IPS DF 19.7 (cell line): ENCODE measurements at places on chromosomes 11 and 22.

DNA sequence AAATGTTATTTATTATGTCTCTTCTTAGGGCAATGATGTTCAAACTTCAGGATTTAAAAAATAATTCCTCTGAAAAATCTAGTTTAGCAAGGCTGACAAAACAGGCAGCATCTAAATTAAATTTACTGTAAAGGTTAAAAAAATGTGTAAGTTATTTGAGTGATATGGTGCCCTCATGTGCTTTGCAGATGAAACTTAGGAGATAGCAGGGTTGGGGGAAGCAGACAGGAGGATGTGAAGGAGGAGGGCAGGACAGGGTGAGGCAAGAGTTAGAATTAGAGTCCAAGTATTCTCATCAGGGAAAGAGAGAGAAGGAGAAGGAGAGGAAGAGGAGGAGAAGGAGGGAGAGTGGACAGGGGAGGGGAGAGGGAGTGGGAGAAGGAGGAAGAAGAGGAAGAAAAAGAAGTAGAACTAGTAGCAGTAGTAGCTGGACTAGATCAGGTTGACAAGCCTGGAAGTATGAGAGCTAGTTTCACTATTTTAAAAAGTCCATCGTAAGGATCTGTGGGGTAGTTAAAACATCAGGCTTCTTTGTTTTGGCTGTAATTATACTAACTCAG lies 141.2 kb upstream of the SESN3 start:
- no peak for DNase-seq

GRCh38 chr11:12144330-12145174 lies 34.2 kb downstream of the MICAL2 start:
- DNase-seq, result no peak

GRCh38 chr11:66915866-66916265 lies 42.3 kb downstream of the PC start:
- DNase-seq, result no peak

DNA sequence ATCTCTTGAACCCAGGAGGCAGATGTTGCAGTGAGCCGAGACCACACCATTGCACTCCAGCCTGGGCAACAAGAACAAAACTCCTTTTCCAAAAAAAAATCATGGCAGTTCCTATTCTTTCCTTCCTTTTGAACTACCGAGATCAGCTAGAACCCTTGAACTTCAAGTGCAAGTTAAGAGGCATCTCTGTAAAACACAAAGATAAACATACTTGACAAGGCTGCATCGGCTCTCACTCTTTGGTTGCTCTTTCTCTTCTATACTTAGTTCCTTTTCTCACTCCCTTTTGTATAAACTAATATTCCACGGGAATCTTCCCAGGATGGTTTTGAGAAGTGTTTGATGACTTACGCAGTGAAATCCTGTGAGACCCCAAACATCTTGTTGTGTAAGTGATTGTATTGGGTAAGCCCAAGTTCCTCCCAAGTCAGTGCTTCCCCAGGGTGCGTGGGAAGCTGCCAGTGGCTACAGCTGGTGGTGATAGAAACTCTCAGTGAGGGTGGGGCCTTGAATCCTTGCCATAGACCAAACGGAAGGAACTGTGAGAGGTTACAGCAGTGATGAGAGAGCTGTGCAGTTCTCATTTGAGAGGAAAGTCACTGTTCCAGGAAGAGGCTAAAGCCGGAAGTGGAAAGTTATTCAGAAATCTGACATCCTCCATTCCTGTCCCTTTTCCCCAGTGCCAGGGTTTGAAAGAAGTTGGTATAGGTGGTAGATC lies 24.1 kb upstream of the CDC42EP2 start:
- no peak for DNase-seq

GRCh38 chr11:27358296-27358695 lies 4.7 kb downstream of the CCDC34 start:
- no peak for DNase-seq

- no peak for DNase-seq
Measured at GRCh38 chr11:8487261-8487660, 106.8 kb downstream of the STK33 start.

DNA sequence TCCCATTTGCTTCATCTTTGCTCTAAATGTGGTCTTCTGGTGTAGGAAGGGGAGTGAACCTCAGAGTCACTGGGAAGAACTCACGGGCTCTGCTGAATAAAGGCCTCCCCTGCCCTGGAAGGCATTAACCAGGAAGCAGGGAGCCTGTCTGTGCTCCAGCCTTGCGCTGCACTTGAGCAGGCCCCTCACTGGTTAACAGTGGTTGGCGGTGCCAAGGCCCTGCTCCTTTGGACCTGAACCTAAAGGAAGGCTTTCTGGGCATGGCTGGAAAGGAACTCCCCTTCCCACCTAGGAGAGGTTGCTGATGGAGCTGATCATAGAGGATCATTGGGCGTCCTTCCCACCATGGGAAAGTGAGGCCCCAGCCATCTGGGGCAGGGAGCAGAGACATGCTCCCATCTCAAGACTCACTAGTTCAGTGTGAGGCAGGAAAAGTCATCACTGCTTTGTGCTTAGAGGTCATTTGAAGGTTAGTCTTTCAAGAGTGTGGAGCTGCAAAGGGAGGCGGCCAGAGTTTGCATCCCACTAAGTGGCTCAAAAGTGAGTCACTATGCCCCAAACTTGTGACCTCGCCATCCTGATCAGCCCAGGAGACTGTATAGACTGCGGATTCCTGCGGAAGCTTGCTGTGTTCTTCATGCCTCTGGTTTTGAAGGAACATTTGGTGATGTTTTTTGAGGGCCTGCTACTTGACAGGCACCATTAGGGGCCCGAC lies 50.4 kb downstream of the DBX1 start:
- DNase-seq, result no peak

DNA sequence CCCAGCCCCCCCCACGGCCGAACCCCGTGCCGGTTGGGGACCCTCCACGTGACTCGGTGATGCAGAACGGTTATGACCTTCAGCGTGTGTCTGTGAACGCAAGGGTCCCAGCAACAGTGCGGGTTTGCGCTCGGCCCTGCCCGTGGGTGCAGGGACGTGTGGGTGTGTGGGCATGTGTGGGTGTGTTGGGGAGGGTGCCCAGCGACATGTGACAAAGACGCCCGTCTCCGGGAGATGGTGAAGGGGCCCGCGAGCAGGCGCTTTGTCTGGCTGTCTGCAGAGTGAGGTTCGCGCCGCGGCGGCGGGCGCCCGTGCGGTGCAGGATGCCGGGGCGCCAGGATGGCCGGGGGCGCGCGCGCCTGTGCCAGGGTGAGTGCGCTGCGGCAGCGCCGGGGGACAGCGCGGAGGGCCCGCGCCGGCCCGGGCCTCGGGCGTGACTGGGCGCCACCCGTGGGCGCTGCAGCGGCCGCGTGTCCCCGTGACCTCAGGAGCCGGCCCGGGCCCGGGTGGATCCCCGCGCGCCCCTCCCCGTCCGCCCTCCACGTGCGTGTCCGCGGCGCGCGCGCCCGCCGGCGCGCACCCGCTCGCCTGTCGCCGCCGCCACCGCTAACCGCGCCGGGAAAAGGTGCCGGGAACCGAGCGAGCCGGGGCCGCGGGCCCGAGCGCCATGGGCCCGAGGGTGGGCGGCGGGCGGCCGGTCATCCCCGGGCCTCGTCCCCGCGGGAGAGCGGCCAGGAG lies at the start of gene LRFN4:
Gene LRFN4, plus strand, starts transcription at position 569 of the 738 bp plus-strand sequence. CDS start 681 bp downstream, outside the sequence.
- DNase-seq, result no peak

GRCh38 chr11:30254307-30255298 lies 23.8 kb downstream of the FSHB start:
- DNase-seq, result no peak

DNA sequence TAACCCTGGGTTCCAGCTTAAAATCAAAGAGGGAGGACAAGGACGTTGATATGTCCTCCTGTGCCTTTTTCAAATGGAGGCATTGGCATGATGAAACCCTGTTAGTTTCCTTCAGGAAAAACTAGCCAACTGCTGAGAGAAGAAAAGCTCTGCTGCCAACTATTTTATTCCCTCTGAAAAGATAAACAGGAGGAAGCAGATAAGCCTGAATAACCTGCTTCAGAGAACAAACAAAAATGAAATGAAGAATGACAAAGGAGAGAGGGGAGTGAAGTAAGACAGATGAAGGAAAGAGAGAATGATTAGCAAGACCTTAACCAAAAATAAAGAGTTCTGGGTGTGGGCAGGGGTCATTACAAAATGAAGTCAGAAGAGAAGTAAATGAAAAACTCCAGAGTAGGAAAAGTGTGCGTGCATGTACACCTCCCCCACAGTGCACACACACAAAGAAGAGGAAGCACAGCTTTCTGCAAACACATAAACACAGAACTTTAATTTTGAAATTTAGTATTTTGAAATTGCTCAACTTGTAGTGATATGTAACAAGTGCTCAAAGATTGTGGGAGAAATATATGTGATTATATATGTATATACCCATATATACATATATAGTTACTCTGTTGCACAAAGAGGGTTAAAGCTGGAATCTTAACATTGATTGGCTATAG lies 332.2 kb downstream of the LUZP2 start:
- DNase-seq, result no peak

DNA sequence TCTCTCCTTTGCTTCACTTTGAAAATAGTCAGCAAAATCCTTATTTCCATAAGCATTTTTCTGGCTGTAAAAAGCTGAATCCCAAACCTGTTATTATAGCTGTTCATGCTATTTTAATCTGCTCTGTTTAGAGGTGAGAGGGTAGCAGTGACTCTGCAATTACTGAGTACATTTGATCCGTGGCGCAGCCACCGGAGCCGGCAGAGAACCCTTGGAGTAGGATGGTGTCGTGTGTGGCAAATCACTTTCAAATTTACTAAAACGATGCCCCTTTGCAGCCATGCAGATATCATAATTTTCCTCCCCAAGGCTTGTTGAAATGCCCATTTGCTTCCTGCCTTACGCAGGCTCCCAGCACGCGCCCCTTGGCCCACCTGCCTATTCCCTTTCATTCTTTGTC lies 69.6 kb downstream of the ZBTB16 start:
- no peak for DNase-seq

GRCh38 chr11:123494195-123495050 lies 64.4 kb downstream of the GRAMD1B start:
- no peak for DNase-seq

DNA sequence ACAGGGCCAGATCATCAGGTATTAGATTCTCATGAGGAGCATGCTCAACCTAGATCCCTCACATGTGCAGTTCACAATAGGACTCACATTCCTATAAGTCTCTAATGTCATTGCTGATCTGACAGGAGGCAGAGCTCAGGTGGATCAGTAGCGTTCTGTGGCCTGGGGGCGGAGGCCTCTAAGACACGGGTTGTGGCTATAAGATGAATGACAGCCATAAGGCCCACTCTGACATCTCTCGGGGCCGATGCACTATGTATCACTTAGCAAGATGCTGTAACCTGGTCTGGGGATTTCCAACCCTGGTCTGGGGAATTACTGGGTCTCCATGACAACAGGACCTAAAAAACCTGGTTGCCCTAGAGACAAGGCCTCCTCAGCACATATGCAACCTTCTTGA lies 932.7 kb downstream of the TBC1D22A start:
- no peak for DNase-seq
